ENCODE measurements at places on chromosomes 7 and 10. TPM values are rescaled to one million over a fixed set of nuclear protein-coding genes. Genes with fewer than 3 reads are reported as not detected.

DNA sequence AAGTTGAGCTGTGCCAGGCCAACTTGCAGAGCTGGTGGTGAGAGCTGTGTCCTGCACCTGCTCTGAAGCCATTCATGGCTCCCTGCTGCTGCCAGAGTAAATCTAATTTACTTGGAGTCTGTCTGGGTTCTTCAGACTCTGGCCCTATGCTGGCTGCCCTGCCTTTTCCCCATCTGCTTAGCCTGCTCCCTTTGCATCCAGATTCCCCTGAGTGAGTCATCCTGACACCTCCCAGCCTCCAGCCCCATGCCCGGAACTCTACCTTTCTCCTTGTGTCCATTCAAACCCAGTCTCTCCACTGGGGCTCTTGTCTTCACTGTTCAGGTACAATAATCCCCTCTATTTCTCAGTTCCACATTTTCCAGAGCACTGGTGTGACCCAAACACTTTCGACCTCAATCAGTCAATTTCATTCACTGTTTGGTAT, 434.4 kb upstream of the ZMIZ1 start:
- DNase-seq = peak; percentile 17

- DNase-seq = peak; percentile 70
These were observed 3.5 kb upstream of the NACAD start for GRCh38 chr7:45092100-45092930.

DNA sequence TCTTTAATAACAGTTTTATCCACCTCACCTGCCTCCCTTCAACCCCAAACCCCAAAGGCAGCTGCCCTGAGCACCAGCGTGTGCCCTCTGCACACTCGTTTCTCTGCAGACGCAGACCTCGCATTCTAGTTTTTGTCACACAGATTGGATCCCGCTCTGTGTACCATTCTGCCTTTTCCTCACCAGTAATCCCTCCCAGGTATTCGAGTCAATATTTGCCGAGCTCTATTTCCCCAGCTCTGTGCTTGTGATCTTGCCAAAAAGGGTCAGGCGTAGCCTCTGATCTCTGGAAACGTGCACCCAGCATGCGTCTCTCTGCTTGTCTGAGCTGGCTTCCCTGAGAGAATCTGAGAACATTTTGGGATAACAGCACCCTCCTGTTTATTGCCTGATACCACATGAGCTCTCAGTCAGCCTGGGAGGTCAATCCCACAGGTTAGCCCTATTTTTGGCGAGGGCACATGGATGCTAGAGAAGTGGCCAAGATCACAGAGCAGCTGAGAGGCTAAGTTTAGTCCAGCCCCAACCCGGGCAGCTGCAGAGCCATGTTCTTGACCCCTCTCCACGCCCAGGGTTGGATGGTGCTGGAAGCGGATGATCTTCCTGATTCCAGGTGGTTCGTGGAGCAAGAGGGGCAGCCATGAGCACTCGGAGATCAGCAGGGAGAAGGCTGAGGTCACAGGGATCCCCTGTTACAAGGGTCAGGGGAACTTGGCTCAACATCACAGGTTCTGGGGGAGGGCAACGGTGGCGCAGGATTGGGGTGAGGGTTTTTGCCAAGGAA, 29.1 kb downstream of the FOXL3 start:
- DNase-seq = no peak

DNA sequence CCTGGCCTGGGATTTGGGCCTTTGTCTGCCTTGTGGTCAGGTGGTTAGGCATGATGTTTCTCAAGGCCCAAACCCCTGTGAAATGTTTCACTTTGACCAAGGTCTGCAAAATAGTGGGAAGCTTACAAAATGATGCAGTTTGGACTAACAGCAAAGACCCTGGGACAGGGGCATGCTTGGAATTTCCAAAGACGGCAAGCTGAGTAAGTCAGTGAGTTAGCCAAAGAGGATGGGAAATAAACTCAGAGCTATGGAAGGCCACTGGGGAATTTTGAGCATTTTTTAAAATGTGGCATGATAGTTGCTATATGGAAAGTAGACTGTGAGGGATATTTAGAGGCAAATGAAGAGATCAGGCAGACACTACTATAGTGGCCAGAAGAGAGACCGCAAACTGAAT, 31.6 kb upstream of the PPP1R3C start:
- no peak for DNase-seq

- peak; percentile 80 for DNase-seq
These were observed at the start of gene PPP1R3C for GRCh38 chr10:91632671-91633550. Gene PPP1R3C, minus strand, starts transcription at chr10:91633071. Its CDS starts 102 bp downstream, at chr10:91632969.

GRCh38 chr7:96676919-96677318, 32.7 kb downstream of the SEM1 start:
- no peak for DNase-seq

DNA sequence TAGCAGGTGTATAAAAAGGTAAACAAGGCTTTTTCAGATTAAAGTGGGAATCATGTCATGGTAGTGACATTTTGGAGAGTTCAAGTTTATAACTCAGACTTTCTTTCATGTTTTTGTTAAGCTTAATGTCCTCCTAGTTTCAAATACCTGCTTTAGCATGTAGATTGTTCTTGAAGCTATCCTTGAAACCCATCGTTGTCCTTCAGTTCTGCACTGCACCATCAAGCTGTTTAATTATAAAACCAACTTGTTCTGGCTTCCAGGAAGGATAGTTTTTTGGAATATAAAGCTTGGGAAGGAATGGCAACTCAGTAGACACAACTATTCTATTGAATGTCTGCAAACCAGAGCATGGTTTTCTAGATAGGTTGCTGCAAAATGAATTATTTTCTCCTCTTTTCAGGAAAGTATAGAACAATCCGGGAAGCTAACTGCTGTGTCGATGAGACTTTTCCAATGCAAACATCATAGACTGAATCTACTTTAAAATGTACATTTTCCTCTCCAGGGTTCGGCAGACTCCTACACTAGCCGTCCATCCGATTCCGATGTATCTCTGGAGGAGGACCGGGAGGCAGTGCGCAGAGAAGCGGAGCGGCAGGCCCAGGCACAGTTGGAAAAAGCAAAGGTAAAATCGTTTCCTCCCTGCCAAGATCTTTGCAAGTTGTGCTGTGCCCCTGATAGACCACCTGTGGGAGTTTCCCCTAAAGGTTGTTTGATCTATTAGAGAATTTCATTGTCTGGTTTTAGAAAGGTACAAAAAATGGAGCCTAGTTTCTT, 249.8 kb downstream of the NSUN6 start:
- no peak for DNase-seq

DNA sequence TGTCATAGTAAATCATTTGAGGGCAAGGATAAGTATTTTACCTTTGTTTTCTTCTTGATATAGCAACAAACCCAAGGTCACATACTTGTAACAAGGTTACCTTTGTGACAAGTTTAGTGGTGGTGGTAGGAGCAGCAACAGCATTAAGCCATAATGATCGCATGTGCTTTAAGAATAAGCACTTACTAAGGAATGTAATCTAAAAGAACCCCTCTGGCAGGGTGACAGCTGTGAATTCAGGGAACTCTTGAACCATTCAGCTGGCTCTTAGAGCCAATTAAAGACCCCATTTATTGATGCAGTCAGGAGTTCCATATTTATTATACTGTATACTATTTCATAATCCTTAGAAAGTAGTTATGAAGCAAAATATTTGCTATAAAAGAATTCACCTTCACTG, 370.8 kb downstream of the EXOC4 start:
- DNase-seq = no peak

- DNase-seq = no peak
These were observed 127.7 kb downstream of the ADCY1 start for GRCh38 chr7:45701701-45702510.

GRCh38 chr7:114789871-114790311, 132.0 kb upstream of the MDFIC start:
- peak; percentile 91 for DNase-seq

DNA sequence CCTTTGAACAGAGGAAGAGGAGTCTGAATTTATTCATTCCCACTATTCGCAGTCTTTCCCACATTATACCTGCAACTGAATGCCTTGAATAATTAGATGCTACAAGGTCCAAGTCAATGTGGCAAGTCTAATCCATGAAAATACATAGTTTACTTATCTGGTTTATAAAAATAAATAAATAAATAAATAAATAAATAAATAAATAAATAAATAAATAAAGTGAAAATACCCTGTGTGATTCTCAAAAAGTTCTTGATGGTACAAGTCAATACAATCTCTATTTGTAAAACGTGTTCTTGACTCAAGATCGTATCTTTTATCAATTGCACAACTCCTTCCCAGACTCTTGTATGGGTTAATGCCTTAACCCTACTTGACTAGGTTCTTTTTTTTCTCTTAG, 417.7 kb downstream of the ZWINT start:
- DNase-seq = no peak

DNA sequence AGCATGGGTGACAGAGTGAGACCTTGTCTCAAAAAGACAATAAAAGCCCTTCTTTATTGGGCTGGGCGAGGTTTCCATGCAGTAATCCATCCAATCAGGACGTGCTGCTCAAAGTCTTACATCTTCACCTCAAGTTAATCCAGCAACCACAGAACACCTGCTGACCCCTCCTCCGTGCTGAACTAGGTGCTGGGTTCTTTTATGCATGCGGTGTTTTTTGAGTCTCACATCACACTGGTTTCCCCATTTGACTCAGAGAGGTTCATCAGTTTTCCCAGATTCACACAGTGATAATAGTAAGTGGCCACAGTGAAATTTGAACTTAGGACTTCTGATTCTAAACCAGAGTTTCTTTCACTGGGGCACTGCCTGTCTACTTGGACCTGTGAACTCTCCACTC, 58.3 kb upstream of the GTF2I start:
- DNase-seq = no peak

DNA sequence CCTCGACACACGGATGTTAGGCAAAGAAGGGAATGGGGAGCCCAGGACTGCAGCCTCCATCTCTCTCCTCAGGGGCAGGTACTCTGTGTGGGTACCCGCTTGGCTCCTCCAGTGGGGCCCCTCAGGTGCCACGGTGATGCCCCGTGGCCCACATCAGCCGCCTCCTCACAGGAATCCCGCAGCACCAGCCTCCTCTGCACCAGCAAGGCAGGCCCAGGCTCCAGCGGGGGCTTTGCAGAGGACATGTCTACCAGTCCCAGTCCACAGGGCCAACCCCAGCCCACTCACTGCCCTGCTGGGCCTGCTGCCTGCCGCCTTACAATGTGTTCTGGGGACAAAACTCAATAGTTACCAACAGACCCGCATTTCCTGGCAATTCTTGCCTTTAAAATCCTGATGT, 61.6 kb upstream of the ADGRA1 start:
- no peak for DNase-seq

GRCh38 chr10:14570800-14571199, 203.9 kb downstream of the FAM107B start:
- DNase-seq = no peak

DNA sequence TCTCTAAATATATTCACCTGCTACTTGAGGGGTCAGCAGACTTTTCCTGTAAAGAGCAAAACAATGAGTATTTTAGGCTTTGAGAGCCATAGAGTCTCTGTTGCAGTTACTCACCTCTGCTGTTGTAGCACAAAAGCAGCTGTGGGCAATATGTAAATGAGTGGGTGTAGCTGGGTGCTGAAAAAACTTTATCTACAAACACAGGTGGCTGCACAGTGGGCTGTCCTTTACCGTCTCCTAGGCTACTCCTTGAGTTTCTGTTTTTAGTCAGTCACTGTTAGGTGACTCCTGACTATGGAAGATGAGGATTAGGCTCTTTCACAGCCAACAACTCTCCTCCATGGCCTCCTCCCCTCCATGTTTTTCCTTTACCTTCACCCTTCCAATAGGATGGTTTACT, 286.1 kb upstream of the C7orf33 start:
- no peak for DNase-seq

GRCh38 chr10:123380491-123381085, 226.4 kb downstream of the BUB3 start:
- DNase-seq = peak; percentile 24

- peak; percentile 79 for DNase-seq
These were observed 68.6 kb downstream of the MMRN2 start for GRCh38 chr10:86888585-86889381.

DNA sequence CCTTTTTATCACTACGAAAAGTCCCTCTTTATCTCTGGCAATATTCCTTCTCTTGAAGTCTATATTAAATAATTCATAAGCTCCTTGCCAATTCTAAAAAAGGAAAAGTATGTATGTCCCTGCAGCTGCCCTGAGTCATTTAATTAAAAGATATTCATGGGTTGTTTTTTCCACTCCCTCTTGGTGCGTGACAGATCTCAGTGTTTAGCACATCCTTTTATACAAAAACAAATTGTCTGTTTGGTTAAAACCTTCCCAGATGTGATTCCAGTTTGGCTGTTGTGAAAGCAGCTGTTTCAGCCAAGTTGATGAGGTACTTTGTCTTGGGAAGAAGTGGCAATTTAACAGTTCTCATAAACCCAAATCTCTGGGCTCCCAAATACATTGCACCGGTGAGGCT, 33.8 kb upstream of the PRLHR start:
- DNase-seq = no peak

- DNase-seq = peak; percentile 31
These were observed 9.5 kb downstream of the RNF32 start for GRCh38 chr7:156650042-156650441.

MOGAT3 gene
- not detected for total RNA-seq

C10orf67 gene
- 0.10 TPM for total RNA-seq

CDHR3 gene
- 5.0 TPM for total RNA-seq

PPP1R17 gene
- total RNA-seq = not detected
